Stimulated activated CD8-positive, alpha-beta memory T cell treated with anti-CD3 and anti-CD28 coated beads, Interleukin-7, amount 100 ng/mL, for 24 hours (primary cell): ENCODE measurements at places on chromosomes 3 and 15.

DNA sequence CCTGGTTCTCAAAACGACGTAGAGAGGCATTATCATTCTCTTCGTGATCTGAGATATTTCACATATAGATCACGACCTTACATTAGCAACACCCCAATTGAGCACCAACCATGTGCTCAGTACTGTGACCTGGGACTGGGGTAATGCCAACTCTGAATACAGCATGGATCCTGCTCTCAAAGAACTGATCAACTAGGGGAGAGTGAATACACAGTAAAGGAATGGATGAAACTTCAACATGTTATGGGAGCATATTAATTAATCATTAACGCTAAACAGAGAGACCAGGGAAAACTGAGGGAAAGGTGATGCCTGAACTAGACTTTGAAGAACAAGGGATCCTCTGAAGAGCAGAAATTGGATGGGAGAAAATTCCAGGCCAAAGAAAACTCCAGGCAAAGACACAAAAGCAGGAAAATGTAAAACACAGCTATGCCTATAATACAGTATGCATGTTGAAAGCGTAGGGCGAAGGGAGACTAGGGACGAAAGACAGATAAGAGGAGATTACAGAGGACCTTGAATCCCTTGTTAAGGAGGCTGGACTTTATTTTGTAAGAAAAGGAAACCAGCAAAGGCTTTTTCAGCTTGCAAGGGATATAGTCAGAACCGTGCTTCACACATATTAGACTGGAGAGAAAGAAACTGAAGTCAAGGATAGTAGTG is 105.7 kb downstream of the ANO10 start:
- DNase-seq, result no peak

GRCh38 chr3:185737020-185737419 is 87.8 kb downstream of the IGF2BP2 start:
- DNase-seq, result no peak

- DNase-seq, result no peak
Observed at GRCh38 chr15:40100947-40101905, 7.5 kb downstream of the BMF start.

DNA sequence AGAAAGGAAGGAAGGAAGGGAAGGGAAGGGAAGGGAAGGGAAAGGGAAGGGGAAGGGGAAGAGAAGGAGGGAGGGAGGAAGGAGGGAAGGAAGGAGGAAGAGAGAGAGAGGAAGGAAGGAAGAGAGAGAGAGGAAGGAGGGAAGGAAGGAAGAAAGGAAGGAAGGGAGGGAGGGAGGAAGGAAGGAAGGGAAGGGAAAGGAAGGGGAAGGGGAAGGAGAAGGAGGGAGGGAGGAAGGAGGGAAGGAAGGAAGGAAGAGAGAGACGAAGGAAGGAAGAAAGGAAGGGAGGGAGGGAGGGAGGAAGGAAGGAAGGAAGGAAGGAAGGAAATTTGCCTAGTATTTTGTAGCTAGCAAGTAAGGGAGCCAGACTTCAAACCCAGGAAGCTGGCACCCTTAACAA is 583.9 kb downstream of the RBMS3 start:
- DNase-seq, result no peak

DNA sequence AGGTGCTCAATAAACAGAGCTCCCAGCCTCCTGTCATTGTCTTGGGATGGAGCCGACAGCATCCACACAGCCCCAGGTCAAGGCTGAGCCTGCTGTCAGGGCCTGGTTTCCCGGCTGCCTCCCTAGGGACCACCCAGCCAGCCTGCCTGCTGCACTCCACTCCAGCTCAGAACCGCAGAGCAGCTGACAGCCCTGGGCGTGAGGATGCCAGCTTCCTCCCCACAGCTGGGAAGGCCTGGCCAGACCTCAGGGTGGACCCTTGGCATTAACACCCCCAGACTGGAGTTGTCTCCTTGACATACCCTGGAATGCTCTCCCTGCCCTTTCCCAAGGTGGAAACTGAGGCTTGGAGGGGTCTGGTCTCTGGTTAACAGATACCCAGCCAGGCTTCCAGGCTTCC is 112.0 kb downstream of the WNT7A start:
- no peak for DNase-seq
